Activated CD8-positive, alpha-beta T cell treated with anti-CD3 and anti-CD28 coated beads, Interleukin-2, amount 10 ng/mL, durations not matched to agents 7 days and 5 days (primary cell): ENCODE measurements at places on chromosomes 5 and 9. TPM values are rescaled to one million over a fixed set of nuclear protein-coding genes. Genes with fewer than 3 reads are reported as not detected.

DNA sequence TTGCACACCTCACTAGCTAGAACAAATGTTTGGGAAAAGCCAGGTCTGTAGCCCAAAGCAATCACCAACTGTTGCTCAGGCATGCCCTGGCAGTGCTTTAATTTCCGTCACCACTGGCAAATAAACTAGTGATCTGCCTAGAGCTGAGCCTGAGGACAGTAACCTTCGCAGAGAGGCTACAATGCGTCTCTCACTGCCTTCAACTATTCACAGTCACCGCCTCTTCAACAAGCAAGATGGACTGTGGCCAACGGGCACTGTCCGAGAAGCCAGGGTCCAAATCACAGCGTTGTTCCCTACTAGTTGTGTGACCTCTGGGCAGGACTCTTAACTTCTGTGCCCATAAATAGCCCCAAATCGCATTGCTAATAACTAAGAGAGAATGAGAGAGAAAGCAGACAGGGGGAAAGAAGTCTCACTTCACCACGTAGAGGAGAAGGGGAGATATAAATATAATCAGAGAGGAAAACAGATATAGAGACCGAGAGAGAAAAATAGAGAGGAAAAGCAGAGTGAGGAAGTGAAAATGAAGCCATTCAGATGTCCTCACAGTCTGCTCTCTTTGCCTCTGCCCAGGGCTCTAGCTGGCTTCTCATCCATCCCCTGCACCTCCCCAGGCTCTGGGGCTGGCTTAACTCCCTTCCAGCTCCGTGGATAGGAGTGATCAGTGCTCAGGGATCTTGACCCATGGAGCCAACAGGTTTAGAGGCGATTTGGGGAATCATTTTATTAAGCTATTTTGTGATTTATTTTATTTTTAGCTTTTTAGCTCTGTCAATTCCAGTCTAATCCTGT is 157.9 kb downstream of the ZDHHC21 start:
- DNase-seq, result no peak
- no peaks in the 10 kb centered on the region for H3K36me3 ChIP-seq
- H3K4me1 ChIP-seq, result no peaks in the 10 kb centered on the region
- no peak overlapping the region for H3K27ac ChIP-seq

GRCh38 chr5:165325221-165325620 is 1819.8 kb downstream of the MAT2B start:
- H3K27me3 ChIP-seq, result no peaks in the 10 kb centered on the region
- H3K36me3 ChIP-seq, result no peaks in the 10 kb centered on the region
- H3K4me3 ChIP-seq, result no peak overlapping the region
- no peak overlapping the region for H3K27ac ChIP-seq
- H3K4me1 ChIP-seq, result no peaks in the 10 kb centered on the region

GRCh38 chr9:69513141-69513820 is 158.9 kb downstream of the APBA1 start:
- no peak overlapping the region for H3K4me3 ChIP-seq
- no peaks in the 10 kb centered on the region for H3K27me3 ChIP-seq
- no peak overlapping the region for H3K27ac ChIP-seq
- peaks cover 4% of the 10 kb centered on the region for H3K36me3 ChIP-seq

- peaks cover 2% of the 10 kb centered on the region for H3K36me3 ChIP-seq
- no peak overlapping the region for H3K27ac ChIP-seq
- H3K4me1 ChIP-seq, result no peaks in the 10 kb centered on the region
- H3K27me3 ChIP-seq, result no peaks in the 10 kb centered on the region
Observed at GRCh38 chr9:134546246-134546731, 95.3 kb upstream of the COL5A1 start.

GRCh38 chr9:117734523-117735314 is 30.5 kb downstream of the TLR4 start:
- peaks cover 13% of the 10 kb centered on the region for H3K27me3 ChIP-seq
- H3K36me3 ChIP-seq, result no peaks in the 10 kb centered on the region
- H3K27ac ChIP-seq, result no peak overlapping the region

DNA sequence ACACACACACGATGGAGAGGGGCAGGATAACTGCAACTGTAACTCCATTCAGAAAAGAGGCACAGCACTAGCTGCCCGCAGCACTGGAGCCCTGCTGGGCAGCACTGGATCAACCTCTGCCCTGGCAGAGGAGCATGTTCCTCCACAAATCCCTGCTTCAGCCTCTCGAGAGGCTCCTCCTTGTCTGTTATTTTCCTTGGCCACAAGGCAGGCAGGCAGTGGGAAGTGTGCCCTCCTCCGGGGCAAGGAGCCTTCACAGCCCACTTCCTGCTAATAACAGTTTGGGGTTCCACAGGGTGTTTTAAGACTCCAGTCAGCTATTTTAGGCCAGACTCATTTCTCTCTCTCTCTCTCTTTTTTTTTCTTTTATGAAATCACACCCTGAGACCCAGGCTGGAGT is 11.8 kb downstream of the FXN start:
- H3K4me3 ChIP-seq, result no peak overlapping the region
- peaks cover 20% of the 10 kb centered on the region for H3K36me3 ChIP-seq
- DNase-seq, result no peak
- peaks cover 37% of the 10 kb centered on the region for H3K4me1 ChIP-seq

GRCh38 chr9:69809304-69809863 is 11.2 kb upstream of the CFAP95 start:
- no peaks in the 10 kb centered on the region for H3K36me3 ChIP-seq
- no peak overlapping the region for H3K4me3 ChIP-seq
- H3K4me1 ChIP-seq, result peaks cover 30% of the 10 kb centered on the region
- H3K27me3 ChIP-seq, result peaks cover 2% of the 10 kb centered on the region
- H3K27ac ChIP-seq, result peak overlapping the region; percentile 5
- peak; percentile 61 for DNase-seq

DNA sequence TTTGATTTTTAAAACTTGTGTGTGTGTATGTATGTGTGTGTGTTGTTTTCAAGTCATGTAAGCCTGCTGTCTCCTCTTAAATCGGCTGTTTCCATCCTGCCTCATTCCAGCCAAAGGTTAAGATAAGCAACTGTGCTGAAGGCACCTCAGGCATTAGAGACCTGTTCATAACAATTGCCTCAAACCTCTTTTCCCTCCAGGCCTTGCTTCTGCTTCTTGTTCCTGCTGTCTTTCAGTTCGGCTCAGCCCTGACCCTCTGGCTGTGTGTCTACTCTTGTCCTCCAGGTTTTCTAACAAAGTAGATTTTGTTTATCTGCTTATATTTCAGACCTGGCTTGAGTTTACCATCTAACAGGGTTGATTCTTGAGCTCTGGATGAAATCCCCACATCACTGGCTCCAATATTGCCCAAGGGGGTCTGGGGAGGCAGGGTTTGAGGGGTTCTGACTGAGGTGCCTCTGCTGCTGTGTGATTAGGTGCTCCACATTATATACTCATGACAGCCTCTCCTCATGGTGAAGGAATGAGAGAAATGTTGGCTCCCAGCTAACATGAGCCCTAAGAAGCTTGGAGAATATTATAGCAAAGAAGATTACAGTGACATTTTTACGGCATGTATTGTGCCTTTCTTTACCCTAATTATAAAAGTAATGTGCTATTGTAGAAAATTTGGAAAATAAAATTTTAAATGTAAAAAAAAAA is 229.7 kb upstream of the PIK3R1 start:
- DNase-seq, result no peak
- H3K27me3 ChIP-seq, result peaks cover 3% of the 10 kb centered on the region
- no peaks in the 10 kb centered on the region for H3K4me1 ChIP-seq
- no peak overlapping the region for H3K27ac ChIP-seq
- no peaks in the 10 kb centered on the region for H3K36me3 ChIP-seq
- H3K4me3 ChIP-seq, result no peak overlapping the region

- no peak overlapping the region for H3K27ac ChIP-seq
- no peaks in the 10 kb centered on the region for H3K27me3 ChIP-seq
- H3K4me3 ChIP-seq, result no peak overlapping the region
- DNase-seq, result no peak
- peaks cover 26% of the 10 kb centered on the region for H3K4me1 ChIP-seq
Observed at GRCh38 chr5:160023908-160024630, 15.1 kb downstream of the TTC1 start.

DNA sequence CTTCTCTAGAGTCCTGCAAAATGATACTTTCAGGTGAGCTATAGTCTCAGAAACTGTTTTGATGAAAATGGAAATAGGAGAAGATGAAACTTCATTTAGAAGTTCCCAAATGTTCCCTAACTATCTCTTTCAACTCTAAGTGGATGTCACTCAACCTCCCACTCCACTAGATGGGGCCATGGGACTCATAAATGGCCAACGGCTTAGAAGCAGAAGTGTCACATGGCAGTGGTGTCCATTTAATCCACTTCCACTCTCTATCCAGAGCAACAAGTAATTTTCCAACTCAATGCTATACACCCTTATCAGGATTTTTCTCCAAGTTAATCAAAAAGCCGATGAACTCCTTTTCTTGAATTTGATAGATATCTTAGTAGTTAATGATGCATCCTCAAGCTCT is 295.7 kb downstream of the EDIL3 start:
- no peaks in the 10 kb centered on the region for H3K27me3 ChIP-seq
- no peak overlapping the region for H3K27ac ChIP-seq
- no peaks in the 10 kb centered on the region for H3K36me3 ChIP-seq

GRCh38 chr5:138287246-138287645 is 12.8 kb upstream of the GFRA3 start:
- H3K4me3 ChIP-seq, result no peak overlapping the region
- H3K4me1 ChIP-seq, result peaks cover 4% of the 10 kb centered on the region
- peak overlapping the region; percentile 20 for H3K27ac ChIP-seq
- no peak for DNase-seq
- H3K27me3 ChIP-seq, result no peaks in the 10 kb centered on the region

- no peak overlapping the region for H3K27ac ChIP-seq
- no peaks in the 10 kb centered on the region for H3K27me3 ChIP-seq
- DNase-seq, result no peak
Observed at GRCh38 chr9:79684711-79685575, 113.2 kb downstream of the TLE4 start.

DNA sequence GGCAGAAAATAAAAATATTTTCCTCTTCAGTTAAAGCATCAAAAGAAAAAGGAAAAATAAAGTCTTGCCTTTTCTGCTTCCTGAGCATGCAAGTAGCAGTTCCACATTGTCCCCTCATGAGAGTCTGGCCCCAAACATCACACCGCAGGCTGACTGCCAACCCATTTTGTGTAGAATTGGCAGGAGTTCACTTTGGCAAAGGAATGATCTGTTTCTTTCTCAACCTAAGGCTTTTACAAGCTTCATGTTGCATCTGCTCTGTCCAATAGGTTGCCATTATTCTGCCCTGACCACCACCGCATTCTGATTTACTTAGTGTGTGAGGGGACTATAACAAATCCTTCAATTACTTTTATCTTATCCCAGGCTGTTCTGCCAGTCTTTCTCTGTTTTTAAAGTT is 249.5 kb downstream of the ISL1 start:
- H3K27me3 ChIP-seq, result no peaks in the 10 kb centered on the region
- no peak overlapping the region for H3K27ac ChIP-seq
- no peaks in the 10 kb centered on the region for H3K4me1 ChIP-seq
- no peak overlapping the region for H3K4me3 ChIP-seq

GRCh38 chr9:85061969-85062368 is 392.4 kb downstream of the NTRK2 start:
- no peaks in the 10 kb centered on the region for H3K27me3 ChIP-seq
- H3K36me3 ChIP-seq, result no peaks in the 10 kb centered on the region
- no peak for DNase-seq
- no peak overlapping the region for H3K4me3 ChIP-seq
- H3K27ac ChIP-seq, result no peak overlapping the region

- no peak for DNase-seq
- no peak overlapping the region for H3K4me3 ChIP-seq
- no peaks in the 10 kb centered on the region for H3K4me1 ChIP-seq
- peaks cover 28% of the 10 kb centered on the region for H3K27me3 ChIP-seq
- H3K27ac ChIP-seq, result no peak overlapping the region
Observed at GRCh38 chr9:126591083-126591482, 22.6 kb upstream of the LMX1B start.

- no peaks in the 10 kb centered on the region for H3K36me3 ChIP-seq
- H3K4me1 ChIP-seq, result peaks cover 3% of the 10 kb centered on the region
- DNase-seq, result no peak
- H3K27ac ChIP-seq, result no peak overlapping the region
Observed at GRCh38 chr9:110880189-110880588, 158.1 kb downstream of the LPAR1 start.

- peak overlapping the region; percentile 81 for H3K27ac ChIP-seq
- H3K27me3 ChIP-seq, result no peaks in the 10 kb centered on the region
- H3K4me1 ChIP-seq, result peaks cover 63% of the 10 kb centered on the region
- H3K4me3 ChIP-seq, result peak overlapping the region; percentile 26
- peak; percentile 52 for DNase-seq
- H3K36me3 ChIP-seq, result peaks cover 70% of the 10 kb centered on the region
Observed at GRCh38 chr5:131364507-131365050, 100.7 kb downstream of the CDC42SE2 start.

DNA sequence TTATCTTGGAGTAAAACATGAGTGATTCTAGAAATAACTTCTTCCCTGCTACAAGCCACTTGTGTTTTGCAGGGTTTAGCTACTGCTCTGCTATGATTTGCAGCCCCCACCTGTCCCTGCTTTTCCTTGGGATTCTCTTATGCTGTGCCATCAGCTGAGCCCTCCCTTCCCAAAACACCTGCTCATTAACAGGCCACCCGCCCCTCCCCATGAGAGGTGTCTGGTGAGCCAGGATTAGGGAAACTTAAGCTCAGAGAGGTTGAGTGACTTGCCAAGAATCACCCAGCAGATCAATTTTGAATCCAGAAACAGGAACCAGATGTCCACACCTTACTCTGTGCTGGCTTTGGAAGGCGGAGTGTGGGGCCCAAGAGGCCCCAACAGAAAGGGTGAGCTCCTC is 111.7 kb upstream of the CXCL14 start:
- H3K27me3 ChIP-seq, result peaks cover 3% of the 10 kb centered on the region
- H3K27ac ChIP-seq, result no peak overlapping the region
- no peak for DNase-seq

- no peaks in the 10 kb centered on the region for H3K4me1 ChIP-seq
- H3K36me3 ChIP-seq, result no peaks in the 10 kb centered on the region
- no peak overlapping the region for H3K4me3 ChIP-seq
- DNase-seq, result no peak
- H3K27me3 ChIP-seq, result no peaks in the 10 kb centered on the region
Observed at GRCh38 chr5:118407958-118408357, 580.4 kb downstream of the DTWD2 start.

Gene CD14
- total RNA-seq, result 0.42 TPM

Gene PCDHA9
- total RNA-seq, result not detected

Gene PROB1
- 5.2 TPM for total RNA-seq

Gene PDE6A
- not detected for total RNA-seq

Gene SAPCD2
- 57.0 TPM for total RNA-seq
